ENCODE measurements at places on chromosomes 5 and 9.

GRCh38 chr9:35771943-35772342 is 17.9 kb upstream of the MSMP start:
- DNase-seq, result no peak

DNA sequence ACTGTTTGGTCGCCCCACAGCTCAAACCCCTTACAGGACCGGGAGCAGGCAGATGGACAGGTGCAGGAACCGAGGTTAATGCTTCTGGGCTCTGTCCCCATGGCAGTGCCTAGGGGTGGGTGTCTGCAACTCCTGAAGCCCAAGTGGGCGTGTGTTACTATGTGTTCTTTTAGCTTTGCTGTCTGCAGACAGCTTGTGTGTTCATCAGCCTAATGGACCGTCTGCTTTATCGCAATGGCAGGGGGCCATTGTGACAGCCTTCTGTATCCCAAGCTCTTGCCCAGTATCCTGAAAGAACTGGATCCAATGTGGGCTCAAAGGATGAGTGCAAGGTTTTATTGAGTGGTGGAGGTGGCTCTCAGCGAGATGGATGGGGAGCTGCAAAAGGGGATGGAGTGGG is 266.7 kb downstream of the CSNK1G3 start:
- no peak for DNase-seq

- no peak for DNase-seq
These were observed 522.7 kb downstream of the HTR1A start for GRCh38 chr5:63439537-63439936.

DNA sequence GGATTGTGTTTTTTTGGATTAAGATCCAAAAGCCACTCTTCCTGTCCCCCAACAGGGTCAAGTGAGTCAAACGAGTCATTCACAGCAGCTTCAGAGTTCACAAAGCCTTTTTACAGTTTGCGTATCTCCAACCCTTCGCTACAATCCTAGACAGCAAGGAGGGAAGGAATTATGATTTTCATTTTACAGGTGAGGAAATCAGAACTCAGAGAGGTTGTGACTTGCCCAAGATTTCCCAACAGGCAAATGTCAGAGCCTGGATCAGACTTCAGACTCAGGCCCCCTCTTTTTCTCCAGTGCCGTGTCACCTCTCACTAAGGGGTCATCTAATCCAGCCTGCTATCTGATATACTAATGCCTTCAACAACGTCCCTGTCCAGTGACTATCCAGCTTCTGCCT is 72.1 kb upstream of the XPA start:
- DNase-seq, result no peak

DNA sequence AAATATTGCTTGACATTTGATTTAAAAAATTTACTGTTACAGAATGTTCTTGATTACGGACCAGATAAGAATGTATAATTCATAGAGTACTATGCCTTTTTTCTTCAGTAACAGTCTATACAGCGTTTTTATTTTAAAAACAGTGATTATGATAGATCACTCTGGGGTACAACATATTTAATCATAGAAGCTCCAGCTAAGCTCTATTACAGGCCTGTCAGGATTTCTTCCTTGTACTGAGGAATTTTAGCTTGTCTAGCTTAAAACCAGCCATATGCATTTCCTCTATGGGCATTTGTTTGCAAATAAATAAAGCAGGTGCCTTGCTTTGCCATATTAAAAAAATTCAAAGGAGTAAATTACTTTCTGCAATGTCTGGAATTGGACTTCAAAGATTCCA is 423.8 kb downstream of the BNC2 start:
- DNase-seq, result no peak

DNA sequence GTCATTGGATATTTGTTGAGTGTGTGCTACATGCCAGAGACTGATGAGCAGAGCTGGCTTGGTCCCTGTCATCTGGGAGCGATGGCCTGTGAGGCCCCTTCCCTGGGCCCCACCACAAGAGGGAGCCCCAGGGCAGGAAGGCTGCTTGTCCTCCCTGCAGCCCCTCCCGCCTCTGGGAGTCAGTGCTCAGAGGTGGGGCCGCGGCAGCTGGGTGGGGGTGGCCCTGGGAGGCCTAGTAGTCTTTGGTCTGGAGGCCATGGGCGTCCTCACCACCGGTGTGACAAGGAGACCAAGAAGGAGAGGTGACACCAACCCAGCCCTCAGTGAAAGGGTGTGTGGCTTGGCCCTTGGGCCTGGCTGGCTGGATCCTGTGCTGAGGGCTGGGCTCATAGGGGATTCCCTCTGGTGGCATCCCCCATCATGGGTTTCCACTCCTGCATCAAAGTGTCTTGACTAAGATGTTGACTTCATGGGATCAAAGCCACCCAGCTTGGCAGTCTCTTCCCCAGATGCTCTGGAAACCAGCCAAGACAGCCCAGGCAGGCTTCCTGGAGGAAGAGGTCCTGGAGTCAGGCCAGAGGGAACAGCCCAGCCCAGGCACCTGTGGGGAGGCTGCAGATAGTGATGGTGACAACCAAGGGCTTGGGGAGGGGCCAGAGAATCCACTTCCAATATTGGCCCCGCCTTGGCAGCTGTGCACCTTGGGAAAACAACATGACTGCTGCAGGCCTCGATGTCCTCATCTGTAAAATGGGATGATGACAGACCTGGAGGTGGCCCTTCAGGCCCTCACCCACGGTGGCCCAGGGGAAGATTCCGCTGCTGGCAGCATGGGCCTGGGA is 166.7 kb downstream of the GAPVD1 start:
- no peak for DNase-seq

- no peak for DNase-seq
These were observed 12.7 kb upstream of the SLC36A1 start for GRCh38 chr5:151434570-151435237.

DNA sequence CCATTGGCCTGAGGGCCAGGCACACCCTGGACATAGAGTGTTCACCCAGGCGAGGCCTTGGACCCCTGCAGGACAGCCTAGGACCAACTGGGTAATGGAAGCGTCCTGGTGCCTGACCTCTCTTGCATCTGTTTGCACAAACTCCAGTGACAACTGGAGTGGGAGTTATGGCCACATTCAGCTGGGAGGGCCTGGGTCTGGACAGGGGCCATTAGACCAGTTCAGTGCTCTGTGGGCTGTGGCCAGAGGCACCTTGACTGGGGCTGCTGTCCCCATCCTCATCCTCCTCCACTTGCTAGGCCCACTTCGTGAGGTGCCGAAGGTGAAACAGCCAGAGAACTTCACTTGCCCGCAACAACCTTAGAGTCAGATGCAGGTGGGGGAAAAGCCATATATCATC is 372.7 kb upstream of the IRX1 start:
- no peak for DNase-seq

DNA sequence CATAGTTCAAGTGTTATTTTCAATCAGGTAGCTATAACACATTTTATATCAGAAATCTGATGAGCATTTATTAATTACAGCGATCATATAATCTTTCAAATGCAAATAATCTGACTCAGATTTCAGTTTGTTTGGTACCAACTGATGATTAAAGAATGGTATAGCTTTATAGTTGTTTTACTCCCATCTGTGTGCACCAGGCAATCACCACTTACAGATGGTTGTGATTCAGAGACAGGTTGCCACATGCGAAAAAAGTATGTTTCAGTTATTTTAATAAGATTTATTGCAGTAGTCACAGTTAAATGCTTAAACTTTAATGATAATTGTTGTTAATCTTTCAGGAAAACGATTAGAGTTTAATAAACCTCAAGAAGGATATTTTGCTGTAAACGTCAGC is 155.1 kb upstream of the ARRDC3 start:
- DNase-seq, result no peak

GRCh38 chr5:72561148-72561972 is 54.1 kb upstream of the ZNF366 start:
- no peak for DNase-seq

DNA sequence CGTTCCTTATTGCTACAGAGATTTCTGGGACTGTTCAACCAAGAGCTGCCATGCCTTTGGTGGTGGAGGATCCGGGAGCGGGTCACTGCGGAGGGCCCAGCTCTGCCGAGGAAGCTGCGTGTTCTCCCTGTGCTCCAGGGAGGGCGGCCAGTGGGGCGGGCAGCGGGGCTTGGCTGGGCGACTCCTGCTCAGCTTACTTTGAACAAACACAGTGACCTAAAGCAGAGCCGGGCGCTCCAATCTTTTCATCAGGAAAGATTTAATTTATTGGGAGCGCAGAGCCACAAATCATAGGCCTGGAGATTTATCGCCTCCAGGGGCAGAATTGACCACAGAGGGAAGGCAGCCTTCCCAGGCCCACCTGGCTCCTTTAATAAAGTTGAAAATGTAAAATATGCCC is 27.7 kb downstream of the LHX3 start:
- DNase-seq, result no peak

GRCh38 chr5:86880785-86881492 is 263.2 kb downstream of the COX7C start:
- peak; percentile 61 for DNase-seq

- DNase-seq, result no peak
These were observed 60.8 kb upstream of the IRX4 start for GRCh38 chr5:1943481-1943880.

GRCh38 chr9:129267141-129267540 is 89.1 kb upstream of the IER5L start:
- DNase-seq, result no peak

DNA sequence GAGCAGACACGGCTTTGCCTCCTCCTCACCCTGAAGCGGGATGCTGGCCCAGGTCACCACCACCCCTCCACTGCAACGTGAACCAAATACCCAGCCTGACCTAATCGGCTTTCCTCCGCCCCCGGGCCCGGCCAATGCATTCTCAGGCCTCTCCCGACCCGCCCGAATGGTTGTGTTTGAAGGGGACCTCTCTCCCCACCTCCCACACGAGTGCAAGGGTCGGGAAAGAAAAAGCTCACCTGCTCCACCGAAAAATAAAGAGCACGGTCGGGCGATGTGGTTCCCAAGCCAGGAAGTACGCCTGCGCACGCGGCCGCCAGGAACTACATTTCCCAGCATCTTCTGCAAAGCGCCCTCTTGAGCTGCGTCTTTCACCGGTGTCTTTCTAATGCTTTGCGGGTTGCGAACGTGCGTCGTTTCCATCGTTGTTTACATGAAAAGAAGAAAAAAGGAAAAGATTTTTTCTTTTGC is at the start of gene ZNF883:
TSS of gene ZNF883 (minus strand) at position 282 of the 471 bp plus-strand sequence.
- peak; percentile 32 for DNase-seq

DNA sequence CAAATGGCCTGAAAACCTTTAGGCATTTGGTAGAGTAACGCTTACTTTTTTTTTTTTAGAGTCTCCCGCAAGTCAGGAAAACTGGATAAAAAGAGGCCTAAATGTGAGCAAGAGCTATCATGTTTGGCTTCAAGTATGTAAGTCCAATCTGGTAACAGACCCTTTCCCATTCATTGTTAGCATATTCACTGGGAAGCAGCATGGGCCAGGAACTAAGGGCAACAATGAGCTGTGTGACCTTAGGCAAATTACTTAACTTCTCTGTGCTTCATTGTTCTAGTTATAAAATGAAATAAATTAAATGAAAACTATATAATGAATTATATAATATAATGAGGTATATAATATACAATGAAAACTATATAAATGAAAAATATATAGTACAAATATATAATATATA is 114.3 kb upstream of the PCA3 start:
- DNase-seq, result no peak

- no peak for DNase-seq
These were observed 274.4 kb downstream of the CSNK1G3 start for GRCh38 chr5:123786411-123786810.

- DNase-seq, result no peak
These were observed 33.4 kb upstream of the PCA3 start for GRCh38 chr9:76730801-76731200.

DNA sequence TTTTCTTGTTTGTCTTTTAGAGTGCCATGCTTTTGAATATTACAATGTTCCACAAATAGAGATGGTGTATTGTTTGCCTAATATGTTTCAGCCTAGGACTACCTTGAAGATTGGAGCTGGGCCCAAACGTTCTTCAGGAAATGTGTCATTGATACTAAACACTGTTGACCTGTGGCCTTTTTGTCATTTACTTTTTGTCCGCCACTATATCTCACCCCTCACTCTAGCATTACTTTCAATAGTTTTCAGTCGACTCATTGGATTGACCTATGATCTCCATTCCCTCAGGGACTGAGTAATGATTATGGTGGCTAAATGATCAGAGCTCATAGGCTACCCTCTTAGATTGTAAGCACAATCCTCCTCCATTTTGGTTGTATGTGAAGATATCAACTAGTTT is 115.8 kb downstream of the NUDT12 start:
- no peak for DNase-seq

- no peak for DNase-seq
These were observed 56.6 kb downstream of the TEK start for GRCh38 chr9:27165670-27166069.

- DNase-seq, result no peak
These were observed 86.8 kb downstream of the NLN start for GRCh38 chr5:65808818-65809217.

- no peak for DNase-seq
These were observed 238.6 kb upstream of the PRR16 start for GRCh38 chr5:120225524-120225923.

DNA sequence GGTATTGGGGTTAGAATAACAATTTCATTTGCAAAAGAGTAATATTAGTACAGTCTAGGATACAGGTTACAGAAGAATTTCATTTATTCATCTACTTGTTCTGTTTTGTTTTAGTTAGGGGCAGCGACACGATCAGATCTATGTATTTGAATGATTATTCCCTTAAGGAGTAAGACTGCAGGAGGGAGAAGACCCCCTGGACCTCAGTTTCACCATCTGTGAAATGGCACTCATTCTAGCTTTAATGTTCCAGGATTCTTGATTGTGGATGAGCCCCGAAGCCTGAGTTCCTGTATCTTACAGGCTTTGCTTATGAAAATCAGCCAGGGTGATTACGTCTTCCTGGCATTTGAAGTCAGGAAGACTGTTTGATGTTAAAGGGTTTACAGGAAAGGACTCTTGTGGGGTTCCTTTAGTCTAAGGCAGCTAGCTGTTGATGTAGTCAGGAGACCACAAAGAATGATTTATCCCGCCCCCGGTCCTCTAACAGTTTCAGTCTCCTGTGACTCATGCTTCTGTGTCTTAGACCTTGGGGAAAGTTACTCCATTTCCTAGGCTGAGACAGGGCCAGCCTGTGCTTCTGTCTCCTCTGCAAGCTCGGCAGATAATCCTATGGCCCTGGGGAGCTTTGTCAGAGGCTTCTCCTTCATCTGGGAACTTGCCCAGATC is 11.5 kb downstream of the SMIM3 start:
- DNase-seq, result peak; percentile 56

DNA sequence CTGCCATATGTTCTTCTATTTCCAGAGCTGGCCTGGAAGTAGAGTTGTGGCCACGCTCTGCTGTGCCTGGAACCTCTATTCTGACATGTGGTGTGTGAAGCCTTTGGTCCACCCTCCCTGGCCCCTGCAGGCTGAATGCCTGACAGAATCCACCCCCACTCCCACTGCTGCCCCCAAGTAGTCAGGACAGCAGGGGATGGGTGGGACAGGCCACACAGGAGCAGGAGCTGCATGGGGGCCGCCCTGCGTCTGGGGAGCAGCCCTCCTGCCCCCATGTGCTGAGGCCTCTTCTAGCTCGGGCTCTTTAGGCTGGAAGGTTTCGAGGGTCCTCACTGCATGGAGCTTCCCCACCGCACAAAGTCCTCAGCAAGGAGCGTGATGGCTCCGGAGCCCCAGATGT is 32.6 kb upstream of the IRX4 start:
- no peak for DNase-seq
